ENCODE measurements at places on chromosomes 11 and 22.
A peak's percentile ranks its signal among the peaks of the same experiment; 100 is the strongest.

DNA sequence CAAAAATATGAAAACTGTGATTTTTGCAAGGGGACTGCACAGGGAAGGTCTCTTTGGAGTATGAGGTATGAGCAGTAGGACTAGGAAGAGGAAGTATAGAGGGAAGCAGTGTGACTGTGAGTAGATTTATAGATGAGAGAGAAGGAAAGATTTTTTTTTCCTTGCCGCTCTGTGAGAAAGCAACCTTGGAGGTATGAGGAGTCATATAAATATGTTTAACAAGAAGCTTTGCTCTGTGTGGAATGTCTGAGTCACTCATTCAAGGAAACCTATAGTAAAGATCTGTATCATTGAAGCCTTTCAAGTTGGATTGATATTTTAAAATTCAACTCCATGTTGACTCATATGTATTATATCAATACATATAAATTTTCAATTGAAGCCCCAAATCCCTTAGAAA lies 26.2 kb downstream of the DNHD1 start:
- H3K36me3 ChIP-seq = no peaks in the 10 kb centered on the region
- H3K4me1 ChIP-seq = no peaks in the 10 kb centered on the region
- peak; percentile 10 for DNase-seq
- no peak overlapping the region for H3K27ac ChIP-seq
- no peaks in the 10 kb centered on the region for H3K27me3 ChIP-seq

DNA sequence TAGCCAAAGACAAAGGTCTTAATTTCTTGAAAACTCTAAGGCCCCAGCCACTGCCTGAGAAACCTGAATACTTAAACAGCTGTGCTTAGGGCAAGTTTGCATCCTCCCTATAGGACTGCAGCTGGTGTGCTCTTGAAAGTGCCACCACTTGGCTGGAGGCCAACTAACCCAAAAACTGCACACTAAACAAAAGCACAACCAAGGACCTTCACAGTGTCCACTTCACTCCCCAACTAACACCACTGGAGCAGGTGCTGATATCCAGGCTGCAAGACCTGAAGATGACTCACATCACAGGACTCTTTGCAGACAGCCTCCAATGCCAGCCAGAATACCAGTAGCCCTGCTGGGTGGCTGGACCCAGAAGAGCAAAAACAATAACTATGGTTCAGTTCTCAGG lies 357.7 kb upstream of the ARHGAP42 start:
- no peaks in the 10 kb centered on the region for H3K36me3 ChIP-seq
- DNase-seq = no peak
- no peak overlapping the region for H3K27ac ChIP-seq
- no peaks in the 10 kb centered on the region for H3K4me1 ChIP-seq
- H3K4me3 ChIP-seq = no peak overlapping the region
- H3K27me3 ChIP-seq = no peaks in the 10 kb centered on the region

GRCh38 chr22:36323855-36324331 lies 63.9 kb downstream of the MYH9 start:
- peak overlapping the region; percentile 100 for H3K27ac ChIP-seq
- peaks cover 42% of the 10 kb centered on the region for H3K4me1 ChIP-seq
- H3K27me3 ChIP-seq = no peaks in the 10 kb centered on the region
- no peak overlapping the region for H3K4me3 ChIP-seq

GRCh38 chr11:109783840-109784239 lies 309.4 kb upstream of the ZC3H12C start:
- no peak for DNase-seq
- H3K36me3 ChIP-seq = no peaks in the 10 kb centered on the region
- no peaks in the 10 kb centered on the region for H3K4me1 ChIP-seq
- H3K4me3 ChIP-seq = no peak overlapping the region

- peaks cover 36% of the 10 kb centered on the region for H3K4me1 ChIP-seq
- no peak overlapping the region for H3K4me3 ChIP-seq
- H3K27me3 ChIP-seq = no peaks in the 10 kb centered on the region
- no peaks in the 10 kb centered on the region for H3K36me3 ChIP-seq
- peak overlapping the region; percentile 98 for H3K27ac ChIP-seq
Observed at GRCh38 chr11:121241343-121242211, 51.0 kb upstream of the SC5D start.

DNA sequence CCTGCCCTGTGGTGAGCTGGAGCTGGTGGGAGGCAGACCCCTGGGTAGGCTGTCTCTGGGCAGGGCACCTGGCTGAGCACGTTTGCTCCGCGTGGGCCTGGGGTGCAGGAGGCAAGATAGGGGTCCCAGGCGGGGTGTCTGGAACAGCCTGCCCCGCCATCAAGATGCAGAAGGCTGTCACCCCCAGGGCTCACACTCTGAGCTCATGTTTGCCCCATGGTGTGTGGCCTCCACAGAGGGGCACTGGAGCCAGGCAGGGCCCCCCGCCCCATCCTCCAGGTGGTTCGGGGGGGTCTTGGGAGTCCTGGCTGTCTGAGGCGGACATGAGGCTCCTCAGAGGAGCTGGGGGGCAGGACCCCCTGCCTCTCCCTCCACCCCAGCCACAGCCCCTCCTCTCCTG lies 28.9 kb upstream of the CARS1 start:
- no peak overlapping the region for H3K4me3 ChIP-seq
- no peak for DNase-seq
- H3K27ac ChIP-seq = no peak overlapping the region
- no peaks in the 10 kb centered on the region for H3K36me3 ChIP-seq
- H3K27me3 ChIP-seq = no peaks in the 10 kb centered on the region
- no peaks in the 10 kb centered on the region for H3K4me1 ChIP-seq

- H3K36me3 ChIP-seq = no peaks in the 10 kb centered on the region
- DNase-seq = no peak
- H3K4me1 ChIP-seq = no peaks in the 10 kb centered on the region
Observed at GRCh38 chr11:59556917-59557348, 45.6 kb downstream of the OR4D9 start.

GRCh38 chr11:72943664-72944063 lies 129.5 kb downstream of the ATG16L2 start:
- H3K4me1 ChIP-seq = no peaks in the 10 kb centered on the region
- H3K36me3 ChIP-seq = no peaks in the 10 kb centered on the region
- no peak for DNase-seq
- no peak overlapping the region for H3K4me3 ChIP-seq

GRCh38 chr11:12110714-12111548 lies 541 bp downstream of the MICAL2 start:
- no peaks in the 10 kb centered on the region for H3K27me3 ChIP-seq
- no peaks in the 10 kb centered on the region for H3K36me3 ChIP-seq
- peaks cover 23% of the 10 kb centered on the region for H3K4me1 ChIP-seq
- peak; percentile 46 for DNase-seq

GRCh38 chr11:115208808-115209259 lies 295.4 kb downstream of the CADM1 start:
- no peak overlapping the region for H3K4me3 ChIP-seq
- peaks cover 49% of the 10 kb centered on the region for H3K4me1 ChIP-seq
- no peak for DNase-seq
- H3K27ac ChIP-seq = peak overlapping the region; percentile 50

DNA sequence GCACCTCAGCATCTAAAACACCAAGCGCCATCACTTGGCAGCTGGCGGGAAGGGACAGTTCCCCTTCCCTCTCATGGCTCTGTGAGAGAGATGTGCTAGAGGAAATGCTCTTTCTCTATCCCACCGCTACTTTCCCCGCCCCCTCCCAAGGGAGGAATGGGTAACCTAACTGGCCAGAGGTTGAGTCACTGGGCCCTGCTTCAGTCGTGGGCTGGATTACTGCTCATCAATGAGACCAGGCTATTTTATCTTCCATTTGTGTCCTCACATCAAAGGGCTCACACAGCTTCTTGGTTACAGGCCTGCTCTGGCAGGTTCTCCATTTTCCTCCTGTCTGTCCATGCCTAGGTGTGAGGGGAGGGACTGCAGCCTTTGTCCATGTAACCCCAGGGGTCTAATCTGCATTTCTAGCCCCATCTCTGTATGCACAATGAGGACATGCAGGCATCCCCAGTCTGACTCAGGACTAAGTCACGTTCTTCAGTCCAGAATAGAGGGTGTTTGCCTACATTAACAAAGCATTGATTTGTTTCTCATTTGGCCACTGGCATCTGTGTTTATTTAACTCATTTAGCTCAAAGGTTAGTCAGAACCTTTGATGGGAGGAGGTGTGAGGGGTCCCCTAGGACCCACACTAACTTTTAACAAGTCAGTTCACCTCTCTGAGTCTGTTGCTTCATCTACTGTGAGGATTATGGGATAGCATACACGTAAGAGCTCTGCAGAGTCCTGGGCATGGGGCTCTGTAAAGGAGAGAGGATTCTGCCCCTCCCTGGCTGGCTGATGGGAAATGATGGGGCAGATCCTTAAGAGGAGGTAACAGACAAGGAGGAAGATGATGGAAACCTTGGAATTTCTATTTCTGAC lies 99.1 kb downstream of the XRRA1 start:
- DNase-seq = no peak
- no peak overlapping the region for H3K27ac ChIP-seq
- no peaks in the 10 kb centered on the region for H3K27me3 ChIP-seq
- no peak overlapping the region for H3K4me3 ChIP-seq
- peaks cover 30% of the 10 kb centered on the region for H3K36me3 ChIP-seq
- no peaks in the 10 kb centered on the region for H3K4me1 ChIP-seq

DNA sequence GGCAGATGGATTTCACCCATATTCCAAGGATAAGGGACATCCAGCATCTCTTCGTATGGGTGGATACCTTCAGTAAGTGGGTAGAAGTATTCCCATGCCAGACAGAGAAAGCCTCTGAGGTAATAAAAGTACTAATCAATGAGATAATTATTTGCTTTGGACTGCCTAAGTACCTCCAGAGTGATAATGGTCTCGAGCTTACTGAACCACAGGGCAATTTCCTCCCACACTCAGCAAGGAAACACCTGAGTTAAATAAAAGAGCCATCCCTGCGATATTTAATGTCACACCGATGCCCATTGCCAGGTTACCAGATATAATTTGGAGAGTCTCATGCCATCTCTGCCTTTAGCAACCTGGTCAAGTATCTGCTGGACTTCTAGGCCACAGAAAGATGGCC lies 70.6 kb upstream of the MPEG1 start:
- H3K27ac ChIP-seq = no peak overlapping the region
- no peaks in the 10 kb centered on the region for H3K4me1 ChIP-seq
- H3K27me3 ChIP-seq = no peaks in the 10 kb centered on the region
- no peak overlapping the region for H3K4me3 ChIP-seq
- DNase-seq = no peak

Measured in cardiac muscle cell (in vitro differentiated cells and primary cell).